ENCODE measurements at places on chromosomes 3 and 15.

DNA sequence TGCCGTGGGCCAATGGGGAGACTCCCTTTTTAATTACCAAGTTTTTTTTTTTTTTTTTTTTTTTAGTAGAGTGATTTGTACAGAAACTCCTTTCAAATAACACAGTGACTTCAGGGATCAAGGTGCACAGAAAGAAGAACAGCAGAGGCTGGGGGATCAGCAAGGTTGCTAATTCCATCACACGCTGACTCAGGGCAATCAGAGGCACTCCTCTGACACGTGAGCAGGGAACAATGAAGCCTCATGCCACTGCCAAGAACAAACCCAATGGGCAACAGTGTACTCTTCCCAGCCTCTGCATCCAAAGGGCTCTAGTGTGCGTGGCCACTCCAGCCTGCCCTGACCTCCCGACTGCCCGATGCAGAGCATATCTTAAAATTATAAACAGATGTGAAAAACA, 186.7 kb upstream of the WNT5A start:
- no peak for DNase-seq

DNA sequence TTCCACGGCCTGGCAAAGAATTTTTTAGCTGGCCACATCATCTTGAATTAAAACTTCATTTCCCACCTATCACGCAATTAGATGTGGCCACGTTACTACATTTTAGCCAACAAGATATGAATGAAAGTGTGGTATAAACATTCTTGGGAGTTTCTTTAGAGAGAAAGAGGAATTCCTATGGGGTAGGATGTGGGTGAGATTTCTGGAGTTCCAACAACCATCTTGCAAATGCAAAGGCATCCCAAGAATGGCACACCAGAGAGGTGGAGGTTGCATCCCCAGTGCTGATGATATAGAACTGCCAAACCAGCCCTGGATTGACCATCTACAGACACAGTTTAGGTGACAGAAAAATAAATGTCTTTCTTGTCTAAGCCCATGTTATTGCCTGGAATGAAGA, 66.3 kb upstream of the AKAP13 start:
- DNase-seq = no peak

DNA sequence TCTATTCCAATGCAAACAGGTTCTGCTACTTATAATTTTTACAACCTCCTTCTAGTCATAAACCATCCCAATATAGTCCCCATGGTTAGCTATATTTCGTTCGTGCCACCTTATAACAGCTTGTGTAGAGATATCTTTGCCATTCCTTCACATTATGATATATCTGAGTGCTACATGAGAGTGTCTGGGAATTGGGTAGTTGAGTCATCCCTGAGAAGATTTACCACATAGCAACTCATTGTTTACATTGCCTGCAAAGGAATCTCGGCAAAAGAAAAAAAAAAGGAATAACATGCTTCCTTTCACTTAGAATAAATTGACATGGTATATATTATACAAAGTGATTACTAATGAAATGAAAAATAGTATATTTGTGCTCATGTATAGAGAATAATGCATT, 86.0 kb upstream of the VGLL3 start:
- DNase-seq = no peak

GRCh38 chr3:108518895-108519294, 8.5 kb upstream of the MYH15 start:
- no peak for DNase-seq

- DNase-seq = peak; percentile 58
These were observed 222.5 kb downstream of the ROBO2 start for GRCh38 chr3:77262361-77262760.

DNA sequence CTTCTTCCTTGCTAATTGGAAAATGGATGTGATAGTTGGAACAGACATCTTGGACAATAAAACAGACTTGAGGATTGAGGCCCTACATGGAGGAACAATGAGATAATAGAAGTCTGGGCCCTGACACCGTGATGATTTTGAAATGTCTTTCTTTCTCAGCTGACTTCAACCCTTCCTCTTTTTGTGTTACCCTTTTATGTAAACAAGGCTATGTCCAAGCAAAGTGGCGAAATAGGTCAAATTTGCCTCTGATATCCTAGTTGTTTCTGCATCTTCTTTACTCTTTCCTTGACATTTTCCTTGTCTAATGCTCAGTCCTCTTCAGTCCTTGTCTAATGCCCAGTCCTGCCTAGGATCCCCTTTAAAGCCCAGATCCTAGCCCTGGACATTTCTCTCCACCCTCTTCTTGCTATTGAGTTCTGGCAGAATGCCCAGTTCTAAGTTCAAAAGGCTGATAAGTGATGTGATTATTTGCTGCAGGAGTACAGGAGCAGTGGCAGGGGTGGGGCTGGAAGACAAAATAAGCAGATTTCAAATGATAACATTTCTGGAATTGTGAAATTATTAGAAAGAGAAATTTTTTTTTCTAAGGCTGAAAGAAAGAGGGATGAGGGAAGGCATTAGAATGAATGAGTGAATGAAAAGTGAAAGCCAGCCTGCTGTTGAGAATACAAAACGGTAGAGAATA, 6.5 kb upstream of the VPS8 start:
- peak; percentile 69 for DNase-seq

DNA sequence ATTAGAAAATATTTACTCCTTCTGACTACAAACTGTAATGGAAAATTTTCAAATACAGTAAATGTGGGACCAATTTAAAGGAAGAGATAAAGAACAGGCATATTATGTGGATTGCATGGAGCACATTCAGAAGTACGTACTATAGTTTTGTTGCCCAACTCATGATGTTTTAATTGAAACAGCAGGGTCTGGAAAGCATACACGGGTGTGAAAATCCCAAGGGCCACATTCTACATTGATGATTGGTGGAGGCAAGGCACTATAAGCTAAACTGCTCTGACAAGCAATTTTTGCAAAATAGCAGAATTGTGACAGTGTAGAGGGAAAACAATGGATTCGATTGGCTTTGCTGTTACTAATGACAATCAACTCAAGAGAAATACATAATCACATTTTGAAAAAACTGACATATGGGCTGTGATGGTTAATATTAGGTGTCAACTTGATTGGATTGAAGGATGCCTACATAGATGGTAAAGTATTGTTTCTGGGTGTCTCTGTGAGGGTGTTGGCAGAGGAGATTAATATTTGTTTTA, 458.6 kb downstream of the PYDC2 start:
- no peak for DNase-seq

DNA sequence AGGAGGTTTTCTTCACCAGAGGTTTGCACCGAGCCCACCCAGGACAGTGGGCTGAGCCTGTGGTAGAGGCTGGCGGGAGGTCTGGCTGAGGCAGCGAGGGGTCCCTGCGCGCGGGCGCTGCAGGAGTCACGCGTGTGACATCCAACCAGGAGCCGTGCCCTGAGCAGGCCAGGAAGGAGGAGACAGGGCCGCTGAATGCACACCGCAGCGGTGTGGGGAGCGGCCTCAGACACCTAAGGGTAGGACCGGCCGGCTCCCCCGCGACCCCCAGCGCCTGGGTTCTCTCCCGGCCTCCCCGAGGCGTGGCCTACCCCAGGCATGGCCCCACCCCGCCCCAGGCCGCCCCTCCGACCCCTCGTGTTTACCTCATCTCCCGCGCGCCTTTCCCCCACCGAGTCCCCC, 412 bp downstream of the SLC41A3 start:
- peak; percentile 22 for DNase-seq

GRCh38 chr3:10381336-10381735, 60.4 kb upstream of the SEC13 start:
- no peak for DNase-seq

DNA sequence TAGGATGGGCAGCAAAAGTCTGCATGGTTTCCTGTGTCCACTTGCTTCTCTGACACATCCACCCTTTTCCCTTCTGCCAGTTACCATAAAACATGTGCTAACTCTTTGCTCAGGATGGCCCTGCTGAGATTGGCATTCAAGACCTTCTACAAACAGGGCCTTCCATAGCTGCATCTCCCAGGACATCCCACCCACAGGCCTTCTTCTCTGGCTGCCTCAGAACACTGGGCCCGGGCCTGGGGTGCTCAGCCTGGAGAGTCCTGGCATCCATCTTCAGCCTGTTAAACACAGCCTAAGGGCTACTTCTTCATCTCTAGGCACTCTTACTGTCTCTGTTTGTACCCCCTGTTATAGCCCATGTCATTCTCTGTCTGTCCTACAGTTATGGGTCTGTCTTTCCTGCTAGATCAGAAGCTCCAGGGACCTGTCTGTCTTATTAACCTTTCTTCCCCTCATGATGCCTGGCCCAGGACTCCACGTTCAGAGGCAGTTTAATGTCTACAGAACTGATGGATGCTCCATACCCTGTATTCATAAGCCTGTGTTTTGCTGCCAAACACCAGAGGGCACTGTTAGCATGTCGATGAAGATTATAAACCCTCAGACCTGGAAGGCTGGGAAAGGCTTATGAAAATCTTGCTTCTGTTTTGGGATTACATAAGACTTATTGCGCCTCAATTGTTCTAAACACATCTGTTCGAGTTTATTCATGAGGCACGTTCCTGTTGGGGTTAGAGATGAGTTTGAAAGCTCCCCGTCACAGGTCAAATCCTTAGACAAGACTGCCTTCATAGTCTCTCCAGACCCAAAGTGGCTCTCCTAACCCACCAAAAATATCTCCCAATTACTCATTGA, 16.5 kb downstream of the SEMA3G start:
- DNase-seq = peak; percentile 9

DNA sequence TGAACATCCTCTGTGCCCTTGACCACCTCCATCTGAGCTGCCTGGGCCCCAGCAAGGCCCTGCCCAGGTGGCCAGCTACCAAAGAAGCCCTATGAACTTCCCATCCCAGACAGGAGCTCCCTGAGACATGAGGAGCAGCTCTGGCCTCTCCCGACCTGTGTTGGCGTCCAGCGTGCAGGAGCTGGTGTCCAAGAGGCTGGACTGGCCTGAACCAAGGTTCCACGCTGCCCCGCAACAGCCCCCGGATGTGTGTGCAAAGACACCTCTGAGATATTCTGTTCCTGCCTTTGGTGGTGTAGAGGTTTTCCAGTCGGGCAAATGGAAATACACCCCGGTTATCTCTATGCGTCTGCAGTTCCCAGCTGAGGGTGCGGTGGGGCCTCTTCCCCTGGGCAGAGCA, 42.1 kb downstream of the WNT7A start:
- no peak for DNase-seq

GRCh38 chr3:186540835-186541226, 3.3 kb downstream of the CRYGS start:
- no peak for DNase-seq

- peak; percentile 79 for DNase-seq
These were observed 47.5 kb downstream of the RAB11A start for GRCh38 chr15:65916664-65917406.

GRCh38 chr3:194326192-194326967, 24.7 kb downstream of the CPN2 start:
- no peak for DNase-seq

DNA sequence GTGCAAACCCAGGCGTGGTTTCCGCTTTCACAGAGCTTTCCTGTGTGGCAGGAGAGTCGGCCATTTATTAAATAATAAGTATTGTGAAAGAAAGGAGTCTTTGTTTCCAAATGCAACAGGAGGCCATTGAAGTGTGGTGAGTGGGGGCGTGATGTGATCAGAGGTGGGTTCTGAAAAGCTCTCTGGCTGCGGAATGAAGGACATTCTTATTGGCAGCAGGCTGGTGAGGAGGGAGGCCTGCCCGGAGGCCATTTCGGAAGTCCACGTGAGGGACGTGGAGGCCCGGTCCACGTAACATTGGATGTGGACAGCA, 11.1 kb downstream of the ARNT2 start:
- DNase-seq = no peak

GRCh38 chr3:141201122-141201521, 30.5 kb upstream of the PXYLP1 start:
- no peak for DNase-seq

- no peak for DNase-seq
These were observed 124.2 kb downstream of the LIPC start for GRCh38 chr15:58556028-58556361.

DNA sequence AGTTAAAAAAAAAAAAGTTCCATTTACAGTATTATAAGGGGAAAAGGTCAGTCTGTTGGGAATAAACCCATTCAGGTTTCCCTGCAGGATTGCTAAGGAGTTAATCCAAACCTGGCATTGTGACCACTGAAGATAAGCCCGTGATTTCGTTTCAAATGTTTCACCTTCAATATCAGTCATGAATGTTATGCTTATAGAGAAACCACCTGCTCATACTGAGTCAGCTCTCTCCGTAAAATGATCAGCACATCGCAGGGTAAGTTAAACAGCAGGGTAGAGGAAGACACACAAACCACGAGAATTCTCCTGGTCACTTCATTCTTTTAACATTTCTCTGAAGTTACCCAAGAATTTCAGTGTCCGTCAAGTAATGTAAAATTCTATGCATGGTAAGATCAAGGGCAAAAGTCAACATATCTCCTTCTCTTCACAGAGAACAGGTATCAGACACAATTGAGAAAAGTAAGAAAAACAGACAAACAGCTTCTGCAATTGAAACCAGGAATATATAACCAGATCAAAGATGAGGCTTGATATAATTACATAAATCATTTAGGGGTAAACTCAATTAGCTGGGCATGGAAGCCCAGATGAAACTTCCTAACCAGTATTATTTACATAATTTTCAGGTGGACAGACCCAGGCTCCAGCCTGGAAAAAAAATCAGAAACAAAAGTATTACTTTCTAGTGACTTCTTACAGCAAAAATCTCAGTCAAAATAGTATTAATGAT, 67.6 kb upstream of the ARHGEF3 start:
- DNase-seq = no peak

DNA sequence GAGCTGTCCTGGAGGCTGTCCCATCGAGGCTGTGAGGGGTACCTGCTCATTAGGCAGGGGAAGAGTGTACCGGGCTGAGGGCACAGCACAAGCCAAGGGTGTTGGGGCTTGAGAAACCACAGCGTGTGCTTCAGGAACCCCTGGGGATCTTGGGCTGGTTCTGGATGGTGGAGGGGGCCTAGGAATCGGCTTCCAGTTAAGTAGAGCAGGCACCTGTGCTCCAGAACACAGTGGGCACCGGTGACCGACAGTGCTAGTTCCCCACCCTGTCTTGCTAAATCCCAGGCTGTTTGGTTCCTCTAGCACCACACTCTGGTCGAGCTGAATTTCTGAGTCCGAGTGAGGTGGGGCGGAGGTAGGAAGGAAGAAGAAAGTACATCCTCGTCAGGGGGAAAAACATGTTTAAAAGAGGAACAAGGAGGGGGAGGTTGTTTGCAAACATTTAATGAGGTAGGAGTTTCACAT, 29.1 kb downstream of the SLC6A6 start:
- DNase-seq = no peak

DNA sequence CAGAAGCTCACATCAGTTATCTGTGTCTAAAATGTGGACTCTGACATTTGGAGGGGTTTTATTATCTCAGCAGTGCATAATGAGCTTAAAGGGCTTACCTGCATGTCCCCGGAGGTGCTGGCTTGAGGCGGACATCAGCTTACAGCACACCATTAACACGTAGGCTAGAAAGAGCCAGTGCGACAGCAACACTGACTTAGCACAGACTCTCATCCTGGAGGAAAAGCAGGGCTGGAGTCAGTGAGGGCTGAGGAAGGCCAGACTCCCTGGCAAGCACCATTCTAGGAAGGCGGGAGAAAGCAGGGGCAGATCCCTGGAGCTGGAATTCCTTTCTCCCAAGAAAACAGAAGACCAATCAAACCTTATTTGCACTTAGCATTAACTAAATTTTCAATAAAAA, 51.7 kb downstream of the TAFA4 start:
- no peak for DNase-seq

Data from NCI-H1417 (cell line).